ENCODE measurements at places on chromosomes 11 and 22.

DNA sequence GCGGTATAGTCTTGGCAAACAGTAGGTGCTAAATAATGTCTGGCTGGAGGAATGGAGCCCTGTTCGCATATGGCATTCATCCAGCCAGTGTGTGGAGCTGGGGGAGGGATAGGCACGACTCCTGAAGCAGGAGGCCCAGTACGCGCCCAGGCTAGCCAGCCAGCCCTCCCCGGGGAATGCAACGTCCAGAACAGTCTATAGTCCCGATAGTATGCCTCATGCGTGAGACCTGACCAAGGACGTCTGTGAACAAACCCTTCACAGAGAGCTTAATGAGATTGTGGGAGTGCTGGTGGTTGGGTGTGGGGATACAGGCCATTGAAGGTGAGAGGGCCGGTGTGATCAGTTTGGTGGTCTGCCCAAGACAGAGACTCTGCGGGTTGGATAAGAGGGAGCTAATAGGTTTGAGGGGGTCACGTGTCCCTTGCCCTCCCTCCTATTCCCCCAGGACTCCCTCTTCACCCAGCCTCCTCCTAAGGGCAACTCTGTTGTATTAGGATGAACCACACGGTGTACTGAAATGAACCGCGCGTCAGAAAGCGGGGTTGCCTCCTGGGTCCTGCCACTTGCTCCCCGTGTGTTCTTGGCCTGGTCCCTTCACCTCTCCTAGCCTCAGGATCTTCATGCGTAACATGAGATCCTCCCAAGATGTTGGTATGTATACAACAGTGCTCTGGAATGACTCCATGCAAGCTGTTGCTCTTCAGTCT lies 987 bp upstream of the GRIK4 start:
- DNase-seq: no peak

DNA sequence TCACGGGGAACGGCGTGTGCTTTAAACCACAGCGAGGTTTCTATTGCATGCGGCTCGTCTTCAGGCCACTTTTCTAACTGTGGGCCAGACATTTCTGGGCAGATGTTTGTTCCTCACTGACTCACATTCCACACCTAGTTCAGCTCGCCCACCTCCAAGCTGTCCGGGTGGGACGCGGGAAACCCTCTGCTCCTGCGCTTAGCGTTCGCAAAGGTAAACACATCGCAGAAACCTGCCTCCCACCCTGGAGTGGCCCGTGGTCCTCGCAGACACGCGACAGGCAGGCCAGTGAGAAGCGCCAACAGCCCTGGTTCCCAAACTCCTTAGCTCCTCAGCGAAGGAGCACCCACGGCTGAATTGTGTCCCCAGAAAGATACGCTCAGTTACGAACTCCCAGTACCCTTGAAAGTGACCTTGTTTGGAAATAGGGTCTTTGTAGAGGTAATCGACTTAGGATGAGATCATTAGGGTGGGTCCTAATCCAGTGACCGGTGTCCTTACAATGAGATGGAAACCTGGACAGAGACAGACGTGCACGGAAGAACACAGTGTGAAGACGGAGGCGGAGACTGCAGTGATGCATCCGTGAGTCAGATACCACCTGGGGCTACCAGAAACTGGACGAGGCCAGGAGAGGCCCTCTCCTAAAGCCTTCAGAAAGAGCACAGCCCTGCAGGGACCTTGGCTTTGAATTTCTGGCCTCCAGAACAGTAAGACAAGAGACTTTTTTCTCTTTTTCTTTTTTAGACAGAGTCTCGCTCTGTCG lies 82.7 kb downstream of the CELSR1 start:
- DNase-seq: no peak

DNA sequence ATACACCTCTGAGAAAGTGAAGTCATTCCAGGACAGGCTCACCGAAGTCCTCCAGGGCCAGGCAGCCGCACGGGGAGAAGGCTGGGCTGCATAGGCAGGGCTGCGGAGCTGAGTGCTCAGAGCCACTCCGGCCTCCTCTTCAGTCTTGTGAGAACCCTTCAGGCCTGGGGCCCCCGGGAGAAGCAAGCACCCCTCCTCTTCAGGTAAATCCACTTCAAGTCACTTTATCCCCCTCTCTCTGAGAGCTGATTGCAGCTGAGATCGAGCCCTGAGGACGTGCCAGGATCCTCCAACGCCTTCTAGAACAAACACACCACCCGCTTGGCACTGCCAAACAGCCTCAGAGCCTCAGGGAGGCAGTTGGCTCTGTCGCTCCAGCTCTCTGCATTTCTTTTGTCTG lies 1526.3 kb downstream of the BRD1 start:
- no peak for DNase-seq

GRCh38 chr11:78341841-78342240 lies 75.8 kb downstream of the GAB2 start:
- no peak for DNase-seq

GRCh38 chr11:130448416-130449309 lies at the start of gene ADAMTS15:
Gene ADAMTS15 (plus strand): TSS chr11:130448645. CDS start chr11:130448974, 329 bp downstream.
- DNase-seq: no peak

DNA sequence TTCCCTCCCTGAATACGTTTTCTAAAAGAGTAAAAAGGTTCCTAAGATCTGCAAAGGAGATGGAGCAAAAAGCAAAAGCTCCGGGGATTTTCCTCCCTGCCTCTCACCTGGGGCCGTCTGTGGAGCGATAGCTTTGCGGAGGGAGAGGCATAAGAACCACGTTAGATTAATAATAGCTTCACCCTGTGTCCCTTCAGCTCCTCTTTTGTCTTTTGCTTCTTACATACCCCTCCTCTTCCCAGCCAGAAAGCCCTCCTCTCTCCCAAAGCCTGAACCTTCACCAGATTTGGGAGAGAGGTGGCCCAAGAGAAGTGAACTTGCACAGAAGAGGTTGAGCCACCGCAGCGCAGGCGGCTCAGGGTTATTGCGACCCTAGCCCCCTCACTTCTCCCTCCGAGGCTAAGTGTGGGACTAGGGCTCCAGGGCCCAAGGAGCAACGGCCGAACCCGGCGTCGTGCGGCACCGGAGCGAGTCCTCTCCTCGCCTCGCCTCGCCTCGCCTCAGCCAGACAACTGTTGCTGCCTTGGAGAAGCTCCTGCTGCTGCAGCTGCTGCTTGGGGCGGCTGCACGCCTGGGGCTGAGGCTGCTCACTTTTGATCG lies 97.6 kb upstream of the HSD17B12 start:
- no peak for DNase-seq

DNA sequence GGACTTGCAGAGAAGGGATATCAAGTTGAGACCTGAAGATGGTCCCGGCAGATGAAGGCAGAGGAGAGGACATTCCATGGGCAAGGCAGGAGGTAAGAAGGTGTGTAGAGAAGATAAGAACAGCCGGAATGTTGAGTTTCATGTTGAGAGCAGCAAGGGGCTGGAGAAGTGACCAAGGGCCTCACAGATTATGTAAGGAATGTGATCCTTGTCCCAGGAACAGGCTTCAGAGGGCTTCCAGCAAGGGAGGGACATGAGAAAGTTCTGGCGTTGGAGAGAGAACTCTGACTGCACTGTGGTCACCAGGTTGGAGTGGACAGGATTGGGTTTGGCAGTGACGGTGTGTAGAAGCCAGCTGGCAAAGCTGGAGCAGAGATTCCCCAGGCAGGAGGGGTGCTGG lies 27.6 kb upstream of the PPFIA1 start:
- no peak for DNase-seq

- no peak for DNase-seq
These were observed 83.4 kb downstream of the WNT7B start for GRCh38 chr22:45893516-45893915.

GRCh38 chr11:17743026-17743807 lies 8.6 kb downstream of the KCNC1 start:
- no peak for DNase-seq

DNA sequence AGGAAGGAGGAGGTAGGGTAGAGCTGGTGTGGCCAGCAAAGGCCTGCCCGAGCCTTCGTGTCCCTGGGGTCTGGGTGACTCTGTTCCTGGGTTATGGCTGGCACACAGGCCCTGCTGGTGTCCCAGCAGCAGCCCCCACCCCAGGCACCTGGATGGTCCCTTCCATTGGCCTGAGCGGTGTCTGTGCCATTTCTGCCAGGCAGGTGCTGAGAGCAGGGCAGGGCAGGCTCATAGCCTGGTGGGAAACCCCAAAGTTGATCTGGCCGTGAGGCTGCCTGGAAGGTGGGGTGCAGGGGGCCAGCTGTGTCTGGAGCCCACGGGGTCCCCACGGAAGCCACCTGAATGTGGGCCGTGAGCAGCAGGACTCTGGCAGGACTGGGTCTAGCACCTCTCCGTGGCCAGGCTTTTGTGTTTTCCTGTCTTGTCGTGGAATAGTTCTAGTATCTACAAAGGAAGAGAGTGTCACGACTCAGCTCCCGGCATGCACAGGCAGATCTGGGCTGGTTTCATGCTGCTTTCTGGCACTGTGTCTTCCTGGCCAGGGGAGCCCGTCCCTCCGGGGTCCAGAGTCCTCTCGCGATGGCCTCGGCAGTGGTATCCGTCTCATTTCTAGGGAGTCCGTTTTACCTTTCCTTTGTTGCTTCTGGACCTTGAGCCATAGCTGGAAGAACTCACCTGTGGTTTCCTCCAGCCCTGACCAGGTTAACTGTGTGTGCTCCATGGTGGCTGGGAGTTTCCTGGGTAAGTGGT lies 83.7 kb downstream of the KCNQ1 start:
- DNase-seq: no peak

GRCh38 chr11:77375107-77375506 lies 73.6 kb upstream of the GDPD4 start:
- no peak for DNase-seq

- no peak for DNase-seq
These were observed 3.7 kb upstream of the TMEM109 start for GRCh38 chr11:60910281-60910687.

GRCh38 chr11:73384872-73385689 lies 8.9 kb downstream of the RELT start:
- DNase-seq: no peak

DNA sequence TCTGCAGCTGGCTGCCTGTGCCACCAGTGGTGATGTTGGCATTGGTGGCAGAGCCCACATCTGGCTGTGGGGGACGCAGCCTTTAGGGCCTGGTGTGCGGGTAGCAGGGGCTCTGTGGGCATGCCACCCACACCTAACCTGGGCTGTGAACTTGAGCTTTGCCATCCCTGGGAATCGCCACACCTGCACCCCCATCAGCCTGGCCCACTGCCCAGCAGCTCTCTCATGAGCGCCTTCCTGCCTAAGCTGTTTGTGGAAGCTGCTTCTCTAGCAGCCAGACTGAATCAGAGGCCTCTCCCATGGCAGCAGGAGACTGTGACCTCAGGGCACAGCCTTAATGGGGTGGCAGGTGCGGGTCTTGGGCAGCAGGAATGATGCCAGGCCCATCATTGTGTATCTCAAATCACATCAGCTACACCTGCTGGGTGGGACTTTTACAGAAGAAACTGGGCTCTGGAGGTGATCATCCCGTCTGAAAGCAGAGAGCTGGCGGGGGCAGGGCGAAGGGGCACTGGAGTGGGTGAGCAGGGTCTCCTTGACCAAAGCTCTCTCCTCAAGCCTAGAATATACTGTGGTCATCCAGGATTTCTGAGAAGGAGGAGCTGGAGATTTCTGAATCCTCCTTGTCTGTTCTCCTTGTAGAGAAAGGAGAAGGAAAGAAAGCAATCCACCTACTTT lies 17.8 kb upstream of the CARS1 start:
- DNase-seq: no peak

DNA sequence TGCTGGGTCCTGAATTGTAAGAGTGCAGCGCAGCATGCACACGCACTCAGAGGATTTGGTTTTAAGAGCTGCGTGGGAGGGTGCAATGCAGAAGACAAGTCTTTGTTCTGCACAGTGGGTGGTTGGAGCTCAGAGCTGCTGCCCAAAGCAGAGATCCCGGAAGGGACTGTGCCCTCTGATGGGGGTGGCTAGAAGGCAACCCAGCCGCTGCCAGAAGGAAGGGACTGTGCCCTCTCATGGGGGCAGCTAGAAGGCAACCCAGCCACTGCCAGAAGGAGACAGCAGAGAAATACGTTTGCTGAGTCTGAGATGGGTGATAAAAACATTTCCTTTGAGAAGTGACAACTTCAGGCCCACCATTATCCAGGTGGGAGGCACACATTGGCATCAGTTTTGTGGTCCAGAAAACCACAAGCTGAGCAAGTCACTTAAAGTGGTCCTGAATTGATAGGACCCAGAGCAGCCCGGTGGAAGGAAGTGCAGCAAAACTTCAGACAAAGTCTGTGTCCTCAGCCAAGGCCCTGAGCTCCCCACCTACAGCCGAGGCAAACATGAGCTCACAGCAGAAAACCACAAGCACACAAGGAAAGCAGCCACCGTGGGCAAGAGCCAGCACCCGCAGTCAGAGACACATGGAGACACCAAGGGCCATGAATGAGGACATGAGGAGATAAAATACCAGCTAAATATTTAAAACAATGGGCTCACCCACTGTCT lies 4.3 kb downstream of the KRTAP5-6 start:
- DNase-seq: no peak

GRCh38 chr22:42412744-42413333 lies 19.4 kb downstream of the NFAM1 start:
- DNase-seq: no peak

GRCh38 chr11:73121692-73122091 lies 20.4 kb downstream of the FCHSD2 start:
- no peak for DNase-seq

GRCh38 chr11:68315171-68315920 lies 3.0 kb downstream of the LRP5 start:
- no peak for DNase-seq

DNA sequence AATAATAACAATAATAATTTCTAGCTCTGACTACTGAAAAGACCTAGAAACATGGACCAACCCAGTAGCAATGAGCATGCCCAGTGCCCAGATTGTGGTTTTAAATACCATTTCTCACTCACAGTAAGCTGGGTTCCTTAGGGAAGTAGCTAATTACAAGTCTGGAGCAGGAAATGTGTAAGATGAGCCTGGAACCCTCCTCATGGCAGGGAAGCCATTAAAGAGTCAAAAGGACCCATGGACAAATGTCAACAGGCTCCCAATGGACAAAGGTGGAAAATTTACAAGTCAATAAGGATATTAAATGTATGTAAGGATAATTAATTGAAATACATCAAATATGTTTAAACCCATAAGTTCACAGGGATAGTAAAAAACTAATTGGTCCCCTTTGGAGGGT lies 10.6 kb upstream of the CSNK2A3 start:
- DNase-seq: no peak

- DNase-seq: no peak
These were observed 2.8 kb downstream of the MYH9 start for GRCh38 chr22:36384766-36385481.

GRCh38 chr22:47030881-47031627 lies 268.6 kb downstream of the TBC1D22A start:
- DNase-seq: peak; percentile 20

- DNase-seq: no peak
These were observed 12.5 kb upstream of the GRIK4 start for GRCh38 chr11:120499088-120499487.

All from HFF-Myc (cell line).